Left cardiac atrium (tissue), 4 donors: ENCODE measurements at places on chromosomes 3 and 15. TPM values are rescaled to one million over a fixed set of nuclear protein-coding genes. Genes with fewer than 3 reads are reported as not detected.
A peak's percentile ranks its signal among the peaks of the same experiment; 100 is the strongest.

DNA sequence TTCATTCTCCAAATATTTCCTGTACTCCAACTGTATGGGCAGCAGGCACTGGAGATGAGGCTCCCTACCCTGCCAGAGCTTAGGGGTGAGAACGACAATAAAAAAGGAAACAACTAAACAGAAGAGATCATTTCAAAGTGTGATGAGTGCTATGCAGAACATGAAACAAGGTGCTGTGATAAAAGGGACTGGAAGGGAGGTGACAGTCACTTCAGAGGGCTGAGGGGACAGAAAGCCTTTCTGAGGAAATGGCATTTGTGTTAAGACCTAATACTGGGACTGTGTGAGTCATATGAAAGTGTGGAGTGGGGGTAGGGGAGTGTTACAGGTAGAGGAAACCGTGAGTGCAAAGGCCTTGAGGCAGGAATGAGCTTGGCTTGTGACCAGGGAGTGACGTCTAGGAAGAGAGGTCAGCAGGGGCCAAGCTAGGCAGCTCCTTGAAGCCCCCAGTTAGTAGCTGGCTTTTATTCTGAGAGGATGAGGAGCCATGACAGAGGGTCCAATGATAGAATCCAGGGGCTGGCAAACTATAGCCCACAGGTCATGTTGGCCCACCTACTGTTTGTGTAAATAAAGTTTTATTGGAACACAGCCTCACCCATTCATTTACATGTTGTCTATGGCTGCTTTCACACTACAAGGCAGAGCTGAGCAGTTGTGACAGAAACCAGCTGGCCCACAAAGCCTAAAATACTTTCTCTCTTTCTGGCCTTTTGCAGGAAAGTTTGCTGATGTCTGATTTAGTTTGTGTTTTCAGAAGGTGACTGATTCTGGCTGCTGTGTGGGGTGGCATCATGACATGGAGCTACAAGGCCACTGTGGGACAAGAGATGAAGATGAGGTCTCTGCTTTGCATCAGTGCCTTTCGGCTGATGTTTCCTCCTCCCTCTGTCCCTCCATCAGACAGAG lies 56.6 kb downstream of the LSM3 start:
- no peak for DNase-seq

DNA sequence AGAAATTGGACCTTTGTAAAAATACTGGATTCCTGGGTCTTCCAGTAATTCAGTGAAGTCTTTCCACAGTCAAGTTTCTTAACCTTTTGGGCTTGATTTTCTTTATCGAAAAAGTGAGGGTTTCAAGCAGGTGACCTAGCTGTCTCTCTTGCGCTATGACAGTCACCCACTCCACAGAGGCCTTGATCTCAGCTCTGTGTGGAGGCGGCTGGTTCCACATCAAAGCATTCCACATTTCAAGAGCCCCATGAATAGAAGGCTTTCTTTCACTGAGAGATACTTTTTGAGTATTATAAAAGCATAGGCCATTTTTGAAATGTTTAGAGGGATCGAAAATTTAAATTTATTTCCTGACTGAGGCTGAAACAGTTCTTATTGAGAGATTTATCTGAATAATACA lies 43.9 kb downstream of the GABRA5 start:
- DNase-seq, result no peak

- DNase-seq, result no peak
These were observed 51.1 kb upstream of the EIF3J start for GRCh38 chr15:44485880-44486279.

GRCh38 chr3:141384157-141384556 lies 15.9 kb downstream of the ZBTB38 start:
- no peak for DNase-seq

DNA sequence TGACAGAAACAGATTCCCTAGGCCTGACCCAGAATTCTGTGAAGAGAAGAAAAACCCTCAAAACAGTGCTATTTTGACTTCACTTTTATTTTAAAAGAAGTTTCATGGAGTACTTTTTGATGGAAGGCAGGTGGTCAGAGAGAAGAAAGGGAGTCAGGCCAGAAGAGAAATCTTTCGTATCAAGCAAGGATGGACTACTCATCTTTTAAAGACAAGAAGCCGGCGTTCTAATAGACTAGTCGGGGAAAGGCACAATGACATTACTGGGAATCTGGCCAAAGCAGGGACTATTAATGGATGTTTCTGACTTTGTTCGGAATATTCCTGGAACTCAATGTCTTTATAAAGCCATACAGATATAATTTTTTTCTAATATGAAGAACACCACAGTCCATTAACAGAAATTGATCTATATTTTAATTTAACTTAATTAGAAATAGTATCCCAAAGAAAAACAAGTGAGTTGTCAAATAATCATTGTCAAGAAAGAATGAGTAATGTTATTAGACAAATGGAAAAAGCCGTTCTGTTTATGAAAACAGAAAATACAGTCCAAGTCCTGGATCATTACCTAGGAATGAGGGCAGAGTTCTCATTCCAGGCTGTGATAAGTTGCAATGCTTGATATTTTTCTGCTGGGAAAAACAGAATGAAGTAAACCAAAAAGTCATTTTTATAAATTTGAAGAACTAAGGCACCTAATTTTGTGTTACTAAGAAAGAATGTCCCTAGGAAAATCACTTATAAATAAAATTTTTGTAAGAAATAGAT lies 23.7 kb upstream of the PCOLCE2 start:
- no peak for DNase-seq

GRCh38 chr3:97825101-97825500 lies 3.3 kb downstream of the CRYBG3 start:
- DNase-seq, result no peak

DNA sequence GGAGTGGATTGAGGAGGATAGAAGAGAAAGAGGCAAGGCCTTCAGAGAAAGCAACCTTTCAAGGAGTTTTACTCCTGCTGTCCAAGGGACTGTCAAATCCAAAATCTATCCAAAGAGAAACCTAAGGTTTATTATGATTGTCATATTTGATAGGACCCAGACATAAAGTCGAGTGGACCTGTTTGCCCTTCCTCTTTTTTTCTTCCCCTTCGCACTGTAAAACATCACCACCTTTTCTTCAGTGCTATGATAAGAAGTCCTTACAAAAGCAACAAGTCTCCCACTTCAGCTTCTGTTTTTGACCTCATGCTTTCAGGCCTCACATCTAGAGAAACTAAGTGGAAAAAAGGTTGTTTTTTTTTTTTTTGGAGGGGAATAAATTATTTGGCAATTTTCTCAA lies 73.0 kb downstream of the TRPC1 start:
- no peak for DNase-seq

- DNase-seq, result no peak
These were observed 20.3 kb downstream of the BBS4 start for GRCh38 chr15:72706266-72706665.

DNA sequence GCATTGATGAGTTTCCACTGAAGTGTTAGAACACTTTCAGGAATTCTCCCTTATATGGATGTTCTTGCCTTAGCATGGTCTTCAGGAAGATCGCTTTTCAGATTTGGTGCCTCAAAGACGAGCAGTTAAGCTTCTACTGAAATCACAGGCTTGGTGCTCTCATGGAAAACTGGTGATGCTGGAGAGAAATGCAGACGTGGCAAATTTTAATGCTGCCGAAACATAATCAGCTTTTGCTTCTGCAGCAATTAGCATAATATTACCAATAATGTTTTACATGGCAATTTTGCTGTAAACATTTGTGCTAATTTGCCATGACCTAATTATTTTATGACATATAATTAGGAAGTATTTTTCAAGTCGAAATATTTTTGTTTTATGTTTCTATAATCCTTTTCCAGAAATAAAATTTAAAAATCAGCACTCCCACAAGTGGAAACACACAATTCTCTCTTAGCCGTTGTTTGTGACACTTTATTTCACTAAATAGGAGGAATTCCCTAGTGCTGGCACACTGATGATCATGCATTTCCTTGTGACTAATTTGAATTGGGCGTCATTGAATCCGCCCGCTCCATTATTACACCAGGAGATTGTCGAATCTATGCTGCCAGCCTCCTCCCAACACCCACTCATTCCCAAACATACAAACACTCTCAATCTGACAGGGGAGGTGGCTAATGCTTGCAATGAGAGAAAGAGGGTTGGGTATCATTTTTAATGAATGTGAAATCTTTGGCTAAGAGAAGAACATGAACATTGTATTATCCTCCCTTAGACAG lies 506.8 kb upstream of the PPP2R3A start:
- DNase-seq, result no peak

GRCh38 chr3:39138804-39139415 lies 14.5 kb downstream of the CSRNP1 start:
- DNase-seq, result peak; percentile 64

DNA sequence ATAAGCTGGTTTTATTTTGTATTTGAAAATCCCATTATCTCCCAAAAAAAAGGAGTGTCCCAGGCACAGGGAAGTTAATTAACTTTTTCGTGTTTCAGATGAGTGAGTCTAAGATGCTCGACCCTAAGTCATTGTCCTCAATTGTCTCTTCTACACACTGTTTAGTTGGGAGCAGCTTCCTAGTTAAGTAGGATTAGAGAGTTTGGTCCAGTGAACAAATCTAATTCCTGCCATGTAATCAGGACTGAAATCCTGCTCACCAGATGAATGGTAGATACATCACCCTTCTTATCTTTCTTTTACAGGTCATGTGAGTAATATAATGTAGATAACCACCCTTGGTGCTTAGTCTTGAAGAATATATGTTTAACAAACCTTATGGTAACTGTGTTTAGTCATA lies 228.9 kb upstream of the MANF start:
- no peak for DNase-seq

- DNase-seq, result no peak
These were observed 741.0 kb downstream of the MCTP2 start for GRCh38 chr15:94972314-94972713.

DNA sequence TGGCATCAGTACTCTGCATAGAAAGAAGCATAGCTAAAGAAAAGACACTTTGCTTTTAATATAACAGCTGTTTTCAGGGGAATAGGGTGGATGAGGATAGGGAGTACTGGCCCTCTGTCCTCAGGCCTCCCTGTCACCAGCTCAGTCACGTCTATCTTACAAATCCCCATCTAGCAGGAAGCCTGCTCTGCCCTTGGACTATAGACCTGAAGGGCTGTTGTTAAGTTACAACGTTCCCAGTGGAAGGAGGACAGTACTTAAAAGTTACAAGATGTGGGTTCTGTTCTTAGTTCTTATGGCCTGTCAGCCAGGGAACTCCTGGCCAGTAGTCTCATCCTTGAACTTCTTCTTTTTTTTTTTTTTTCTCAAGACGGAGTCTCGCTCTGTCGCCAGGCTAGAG lies 70.5 kb downstream of the RPL39L start:
- no peak for DNase-seq

MKRN3 gene
- not detected for total RNA-seq

GDPGP1 gene
- total RNA-seq, result 9.4 TPM

RLBP1 gene
- not detected for total RNA-seq

LRRC31 gene
- not detected for total RNA-seq

SLC51B gene
- not detected for total RNA-seq

AGTR1 gene
- 5.3 TPM for total RNA-seq

SLC9A9 gene
- 17.0 TPM for total RNA-seq

PRSS50 gene
- not detected for total RNA-seq

SSUH2 gene
- total RNA-seq, result 0.71 TPM

AMIGO3 gene
- 0.09 TPM for total RNA-seq

SERPINI1 gene
- total RNA-seq, result 4.2 TPM

SYNPR gene
- total RNA-seq, result 5.3 TPM
